ENCODE measurements at places on chromosomes 11 and 22.

DNA sequence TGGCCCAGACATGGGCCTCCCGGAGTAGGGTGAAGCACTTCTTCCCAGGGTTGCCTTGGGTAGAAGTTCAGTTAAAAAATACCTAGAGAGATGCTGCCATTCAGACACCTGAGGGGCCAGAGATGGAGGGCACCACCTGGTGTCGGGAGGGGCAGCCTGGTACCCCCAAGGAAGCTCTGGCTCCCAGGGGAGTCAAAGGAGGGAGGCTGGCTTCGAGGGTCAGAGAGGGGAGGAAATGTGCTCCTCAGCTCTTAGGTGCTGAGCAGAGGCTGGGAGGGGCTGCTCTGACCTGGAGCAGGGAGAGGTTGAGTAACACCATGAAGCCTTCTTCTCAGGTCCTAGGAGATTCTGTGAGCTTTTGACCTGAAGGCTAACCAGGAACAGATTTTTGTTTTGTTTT, 1.1 kb downstream of the USP35 start:
- no peak overlapping the region for H3K27ac ChIP-seq
- peak overlapping the region; percentile 96 for H3K4me3 ChIP-seq
- no peaks in the 10 kb centered on the region for H3K27me3 ChIP-seq
- no peak for DNase-seq
- H3K36me3 ChIP-seq: peaks cover 6% of the 10 kb centered on the region

GRCh38 chr22:46612904-46613605, 7.1 kb upstream of the GRAMD4 start:
- H3K27me3 ChIP-seq: no peaks in the 10 kb centered on the region
- H3K4me1 ChIP-seq: peaks cover 76% of the 10 kb centered on the region
- no peaks in the 10 kb centered on the region for H3K36me3 ChIP-seq
- no peak for DNase-seq

- peaks cover 57% of the 10 kb centered on the region for H3K36me3 ChIP-seq
- H3K27ac ChIP-seq: no peak overlapping the region
- H3K4me1 ChIP-seq: peaks cover 41% of the 10 kb centered on the region
- H3K27me3 ChIP-seq: no peaks in the 10 kb centered on the region
- H3K4me3 ChIP-seq: no peak overlapping the region
Observed at GRCh38 chr22:29819501-29819900, 18.6 kb downstream of the ASCC2 start.

GRCh38 chr11:131418189-131418588, 47.8 kb downstream of the NTM start:
- no peak overlapping the region for H3K4me3 ChIP-seq
- no peak for DNase-seq
- H3K4me1 ChIP-seq: no peaks in the 10 kb centered on the region
- no peaks in the 10 kb centered on the region for H3K27me3 ChIP-seq

GRCh38 chr11:120717042-120717441, 205.5 kb downstream of the GRIK4 start:
- no peak for DNase-seq
- no peaks in the 10 kb centered on the region for H3K27me3 ChIP-seq
- no peaks in the 10 kb centered on the region for H3K4me1 ChIP-seq
- H3K4me3 ChIP-seq: no peak overlapping the region
- no peaks in the 10 kb centered on the region for H3K36me3 ChIP-seq

GRCh38 chr11:46006418-46007070, 84.1 kb downstream of the LARGE2 start:
- peak; percentile 27 for DNase-seq
- H3K36me3 ChIP-seq: no peaks in the 10 kb centered on the region
- peaks cover 7% of the 10 kb centered on the region for H3K4me1 ChIP-seq
- H3K27me3 ChIP-seq: no peaks in the 10 kb centered on the region
- no peak overlapping the region for H3K4me3 ChIP-seq

DNA sequence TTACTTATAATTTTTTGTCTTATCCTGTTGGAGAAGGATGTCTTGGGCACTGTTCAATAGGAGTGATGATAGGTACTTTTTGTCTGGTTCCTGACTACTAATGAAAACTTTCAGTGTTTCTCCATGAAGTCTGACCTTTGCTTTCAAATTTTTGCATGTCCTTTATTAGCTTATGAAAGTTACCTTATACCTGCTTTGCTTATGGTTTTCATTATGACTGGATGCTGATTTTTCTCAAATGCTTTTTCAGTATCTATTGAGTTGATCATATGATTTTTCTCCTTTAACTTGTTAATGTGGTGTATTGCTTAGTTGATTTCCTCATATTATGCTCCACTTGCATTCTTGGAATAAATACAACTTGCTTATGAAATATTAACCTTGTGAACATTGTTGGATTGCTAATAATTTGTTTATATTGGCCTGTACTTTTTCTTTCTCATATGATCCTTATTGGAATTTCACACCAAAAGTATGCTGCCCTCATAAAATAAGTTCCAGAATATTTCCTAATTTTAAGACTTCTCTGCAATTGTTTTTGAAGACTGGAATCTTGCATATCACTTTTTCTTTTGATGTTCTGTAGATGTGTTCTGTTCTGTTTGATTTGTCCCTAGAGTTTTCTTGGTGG, 85.0 kb upstream of the SC5D start:
- no peaks in the 10 kb centered on the region for H3K4me1 ChIP-seq
- peaks cover 8% of the 10 kb centered on the region for H3K27me3 ChIP-seq
- H3K36me3 ChIP-seq: no peaks in the 10 kb centered on the region

DNA sequence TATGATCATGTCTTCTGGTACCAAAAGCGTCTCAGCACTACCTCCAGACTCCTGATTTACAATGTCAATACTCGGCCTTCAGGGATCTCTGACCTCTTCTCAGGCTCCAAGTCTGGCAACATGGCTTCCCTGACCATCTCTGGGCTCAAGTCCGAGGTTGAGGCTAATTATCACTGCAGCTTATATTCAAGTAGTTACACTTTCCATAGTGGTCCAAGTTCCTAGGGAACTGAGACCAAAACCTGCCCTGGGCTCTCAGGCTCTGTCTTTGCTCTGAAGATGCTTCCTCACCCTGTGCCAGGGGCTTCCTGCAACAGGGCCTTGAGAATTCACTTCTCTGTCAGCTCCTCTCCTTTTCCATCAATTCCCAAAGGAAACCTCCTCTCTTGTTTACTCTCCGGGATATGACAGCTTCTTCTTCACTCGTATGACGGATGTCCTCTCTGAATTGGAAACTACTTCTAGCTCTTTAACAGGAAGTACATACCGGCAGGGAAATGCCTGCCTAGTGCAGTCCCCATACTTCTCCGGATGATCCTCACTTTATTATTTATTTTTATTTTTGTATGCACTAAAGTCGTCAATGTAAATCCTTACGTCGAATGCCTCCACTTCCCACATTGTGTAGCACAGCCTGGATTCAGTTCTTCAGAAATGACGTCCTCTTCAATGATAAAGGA, 29.6 kb upstream of the PRAME start:
- H3K36me3 ChIP-seq: no peaks in the 10 kb centered on the region
- H3K27me3 ChIP-seq: no peaks in the 10 kb centered on the region
- no peaks in the 10 kb centered on the region for H3K4me1 ChIP-seq
- no peak overlapping the region for H3K27ac ChIP-seq

DNA sequence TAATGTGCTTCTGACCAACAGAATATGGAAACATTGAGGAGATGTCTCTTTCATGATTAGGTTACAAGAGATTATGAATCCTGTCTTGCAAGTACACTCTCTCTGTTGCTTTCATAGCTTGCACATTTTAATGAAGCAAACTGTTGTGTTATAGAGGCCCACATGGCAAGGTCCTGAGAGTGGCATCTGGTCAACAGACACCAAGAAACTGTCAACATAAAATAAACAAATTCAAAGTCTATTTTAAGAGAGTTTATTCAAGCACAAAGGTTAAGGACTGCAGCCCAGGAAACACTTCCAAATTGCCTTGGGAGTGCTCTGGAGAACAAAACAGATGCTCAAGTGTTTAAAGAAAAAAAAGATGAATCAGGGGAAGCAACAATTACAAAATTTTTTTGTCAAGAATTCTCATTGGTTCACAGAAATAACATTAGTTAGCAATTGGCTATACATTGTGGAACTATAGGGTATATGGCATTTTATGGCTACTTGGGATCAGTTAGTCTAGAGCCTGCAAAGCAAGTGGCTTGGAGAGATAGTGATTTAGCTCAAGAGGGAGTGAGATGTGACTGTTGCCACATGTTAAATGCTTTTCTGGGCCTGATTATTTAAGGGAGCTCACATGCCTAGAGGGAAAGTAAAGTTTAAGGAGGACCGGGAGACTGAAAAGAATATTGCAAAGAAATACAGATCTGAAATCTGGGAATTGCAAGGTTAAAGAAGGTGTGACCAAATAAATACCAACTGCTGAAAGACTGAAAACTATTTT, 54.6 kb downstream of the CTSC start:
- peaks cover 11% of the 10 kb centered on the region for H3K36me3 ChIP-seq
- no peak overlapping the region for H3K4me3 ChIP-seq
- no peak for DNase-seq
- no peaks in the 10 kb centered on the region for H3K27me3 ChIP-seq
- H3K27ac ChIP-seq: no peak overlapping the region
- H3K4me1 ChIP-seq: no peaks in the 10 kb centered on the region

- H3K36me3 ChIP-seq: peaks cover 14% of the 10 kb centered on the region
- H3K4me1 ChIP-seq: peaks cover 8% of the 10 kb centered on the region
- no peak overlapping the region for H3K4me3 ChIP-seq
- H3K27me3 ChIP-seq: peaks cover 23% of the 10 kb centered on the region
- H3K27ac ChIP-seq: no peak overlapping the region
Observed at GRCh38 chr11:66280428-66280827, 2.5 kb downstream of the CNIH2 start.

DNA sequence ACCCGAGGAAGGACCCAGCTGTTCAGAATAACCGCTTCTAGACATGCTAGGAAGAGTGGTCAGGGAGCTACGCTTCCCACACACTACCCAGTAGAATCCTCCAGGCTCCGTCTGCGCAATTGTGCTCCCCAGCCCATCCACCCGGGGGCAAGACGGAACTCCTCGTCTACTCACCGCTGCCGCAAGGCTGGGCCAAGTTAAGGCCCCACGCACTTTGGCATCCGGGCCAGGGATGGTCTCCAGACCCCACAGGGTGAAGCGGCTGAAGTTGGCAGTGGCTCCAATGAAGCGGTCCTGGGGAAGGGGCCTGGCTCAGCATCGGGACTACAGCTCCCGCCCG, 757 bp downstream of the RNASEH2C start:
- peaks cover 43% of the 10 kb centered on the region for H3K36me3 ChIP-seq
- no peak for DNase-seq
- H3K4me1 ChIP-seq: peaks cover 21% of the 10 kb centered on the region
- H3K4me3 ChIP-seq: peak overlapping the region; percentile 68

DNA sequence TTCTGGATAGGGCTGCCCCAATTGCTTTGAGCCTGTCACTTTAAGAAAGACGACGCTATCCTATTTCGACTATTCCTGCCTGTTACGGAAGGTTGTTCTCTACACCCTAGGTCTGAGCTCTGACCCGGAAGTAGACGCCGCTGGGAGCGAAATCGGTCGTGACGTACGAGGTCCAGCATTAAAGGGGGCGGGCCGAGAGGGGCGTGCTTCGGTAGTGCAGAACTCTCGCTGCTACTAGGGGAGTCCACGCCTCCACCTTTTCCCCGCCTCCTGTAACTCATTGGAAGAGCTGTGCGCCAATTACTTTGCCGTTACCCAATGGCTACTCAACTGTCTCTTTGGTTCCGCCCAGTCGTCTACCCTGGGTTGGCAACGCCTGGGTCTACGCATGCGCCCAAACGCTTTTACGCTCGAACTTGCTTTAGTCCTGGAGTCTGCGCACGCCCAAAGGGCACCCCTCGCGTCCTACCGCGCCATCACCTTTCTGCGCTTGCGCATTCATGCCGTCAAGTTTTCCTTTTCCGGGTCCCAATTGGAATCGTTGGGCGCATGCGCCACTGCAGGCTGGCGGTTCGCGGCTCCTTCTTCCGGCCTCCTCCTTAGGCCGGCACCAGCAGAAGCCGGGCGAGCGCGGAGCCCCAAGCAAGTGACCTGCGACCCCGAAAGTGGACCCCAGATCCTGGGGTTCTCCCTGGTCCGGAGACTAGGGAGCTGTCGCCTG, at the start of gene PCNX3:
PCNX3 (plus strand) TSS at position 548 of the 721 bp plus-strand sequence. CDS start 536 bp downstream, outside the sequence.
- DNase-seq: peak; percentile 100
- H3K27ac ChIP-seq: peak within 1 kb of the TSS; percentile 94
- H3K4me3 ChIP-seq: peak within 1 kb of the TSS; percentile 96
- peaks cover 42% of the 10 kb centered on the region for H3K36me3 ChIP-seq
- peaks cover 40% of the 10 kb centered on the region for H3K4me1 ChIP-seq

DNA sequence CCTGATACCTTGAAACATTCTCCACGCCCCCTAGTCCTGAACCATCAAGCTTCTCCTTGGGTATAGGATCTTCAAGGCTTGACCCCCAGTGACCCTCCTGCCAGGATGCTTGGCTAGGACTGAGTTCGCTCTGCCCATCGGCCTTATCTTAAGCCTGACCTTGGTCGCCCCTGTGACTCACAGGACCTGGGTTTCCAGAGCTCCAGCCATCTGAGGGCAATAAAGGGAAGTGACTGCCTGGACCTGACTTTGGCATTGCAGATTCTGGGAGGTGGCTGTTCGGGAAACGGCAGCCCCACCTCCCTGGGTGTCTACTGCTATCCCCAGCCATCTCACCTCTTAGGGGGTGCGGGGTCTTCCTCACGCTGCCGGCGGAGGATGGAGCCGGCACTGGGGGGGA, 15.4 kb downstream of the CARD10 start:
- H3K4me1 ChIP-seq: peaks cover 5% of the 10 kb centered on the region
- H3K36me3 ChIP-seq: no peaks in the 10 kb centered on the region
- peaks cover 4% of the 10 kb centered on the region for H3K27me3 ChIP-seq
- H3K27ac ChIP-seq: no peak overlapping the region
- peak; percentile 51 for DNase-seq
- no peak overlapping the region for H3K4me3 ChIP-seq

DNA sequence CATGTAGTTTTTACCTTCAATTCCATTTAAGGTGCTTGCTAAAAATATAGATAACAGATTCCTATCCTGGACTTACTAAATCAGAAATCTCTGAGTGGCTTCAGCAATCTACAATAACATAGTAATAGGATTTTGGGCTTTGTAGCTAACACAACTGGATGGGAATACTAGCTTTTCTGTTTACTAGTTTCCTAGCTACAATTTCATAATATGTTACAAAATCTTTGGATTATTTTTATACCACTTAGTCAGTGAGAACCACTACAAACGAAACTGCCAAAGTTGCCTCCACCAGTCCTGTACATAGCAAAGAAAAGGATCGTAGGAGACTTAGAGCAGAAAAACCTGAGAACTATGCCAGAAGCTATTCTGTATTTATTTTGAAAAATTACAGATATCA, 87.7 kb upstream of the ANO3 start:
- no peak overlapping the region for H3K4me3 ChIP-seq
- no peak overlapping the region for H3K27ac ChIP-seq
- H3K36me3 ChIP-seq: no peaks in the 10 kb centered on the region
- H3K27me3 ChIP-seq: no peaks in the 10 kb centered on the region
- no peak for DNase-seq

DNA sequence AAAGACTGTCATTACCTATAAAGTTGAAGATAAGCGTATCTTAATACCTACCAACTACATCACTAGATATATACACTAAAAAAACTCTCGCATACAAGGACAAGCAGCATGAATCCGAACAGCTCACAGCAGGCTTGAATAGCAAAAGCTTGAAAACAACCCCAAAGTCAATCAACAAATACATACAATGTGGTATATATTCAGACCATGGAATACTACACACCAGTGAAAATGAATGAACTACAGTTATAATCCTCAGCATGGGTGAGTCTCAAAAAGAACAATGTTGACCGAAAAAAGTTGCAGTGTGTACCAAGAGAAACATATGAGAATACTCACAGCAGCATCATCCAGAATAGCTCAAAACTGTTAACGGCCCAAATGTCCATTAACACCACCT, 25.2 kb downstream of the USP28 start:
- H3K27me3 ChIP-seq: no peaks in the 10 kb centered on the region
- DNase-seq: no peak
- no peaks in the 10 kb centered on the region for H3K4me1 ChIP-seq
- peaks cover 20% of the 10 kb centered on the region for H3K36me3 ChIP-seq

All from CD14-positive monocyte (primary cell).